ENCODE measurements at places on chromosomes 1 and 21.

DNA sequence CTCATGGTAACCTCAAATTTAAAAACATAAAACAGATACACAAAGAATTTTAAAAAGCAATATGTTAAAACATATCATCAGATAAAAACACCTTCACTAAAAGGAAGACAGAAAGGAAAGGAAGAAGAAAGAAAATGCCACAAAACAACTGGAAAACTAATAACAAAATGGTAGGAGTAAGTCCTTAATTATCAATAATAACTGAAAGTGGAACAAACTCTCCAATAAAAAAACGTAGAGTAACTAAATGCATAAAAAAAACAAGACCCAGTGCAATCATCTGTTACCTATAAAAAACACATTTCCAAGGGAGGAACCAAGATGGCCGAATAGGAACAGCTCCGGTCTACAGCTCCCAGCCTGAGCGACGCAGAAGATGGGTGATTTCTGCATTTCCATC is 47.1 kb upstream of the ACADM start:
- DNase-seq = no peak

DNA sequence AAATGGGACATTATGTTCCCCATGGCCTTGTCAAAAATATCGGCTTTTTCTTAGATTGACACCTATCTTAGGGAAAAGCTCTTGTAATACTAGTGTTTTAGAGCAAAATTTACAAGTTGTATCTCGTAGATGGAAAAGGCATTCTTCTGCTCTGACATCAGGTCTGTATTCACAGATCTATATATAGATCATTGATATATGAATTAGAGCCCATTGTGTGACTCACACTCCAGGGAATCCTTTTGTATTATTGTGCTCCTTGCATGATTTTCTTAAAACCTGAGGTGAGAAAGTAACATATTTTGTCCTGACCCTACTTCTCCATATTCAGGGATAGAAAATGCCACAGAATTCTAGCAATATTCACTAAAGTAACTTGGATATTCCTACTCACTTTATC is 1160.8 kb upstream of the B3GALT2 start:
- DNase-seq = no peak

DNA sequence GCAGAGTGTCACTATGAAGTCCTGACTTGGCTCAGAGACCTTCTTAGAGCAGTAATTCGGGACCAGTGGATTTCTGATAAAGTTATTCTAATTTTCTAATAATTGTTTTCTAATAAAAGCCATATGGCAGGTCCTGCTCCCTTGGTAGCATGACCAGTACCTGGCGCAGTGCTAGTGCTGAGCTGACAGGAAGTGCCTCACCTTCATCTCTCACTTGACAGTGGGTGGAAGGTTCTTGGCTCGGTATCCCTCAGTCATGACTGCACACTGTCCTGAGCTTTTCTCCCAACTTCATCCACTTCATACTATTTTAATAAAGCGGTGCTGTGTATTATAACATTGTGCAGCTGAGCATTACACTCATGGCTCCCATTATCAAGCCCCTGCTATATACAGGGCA is 14.1 kb downstream of the VANGL1 start:
- DNase-seq = no peak

DNA sequence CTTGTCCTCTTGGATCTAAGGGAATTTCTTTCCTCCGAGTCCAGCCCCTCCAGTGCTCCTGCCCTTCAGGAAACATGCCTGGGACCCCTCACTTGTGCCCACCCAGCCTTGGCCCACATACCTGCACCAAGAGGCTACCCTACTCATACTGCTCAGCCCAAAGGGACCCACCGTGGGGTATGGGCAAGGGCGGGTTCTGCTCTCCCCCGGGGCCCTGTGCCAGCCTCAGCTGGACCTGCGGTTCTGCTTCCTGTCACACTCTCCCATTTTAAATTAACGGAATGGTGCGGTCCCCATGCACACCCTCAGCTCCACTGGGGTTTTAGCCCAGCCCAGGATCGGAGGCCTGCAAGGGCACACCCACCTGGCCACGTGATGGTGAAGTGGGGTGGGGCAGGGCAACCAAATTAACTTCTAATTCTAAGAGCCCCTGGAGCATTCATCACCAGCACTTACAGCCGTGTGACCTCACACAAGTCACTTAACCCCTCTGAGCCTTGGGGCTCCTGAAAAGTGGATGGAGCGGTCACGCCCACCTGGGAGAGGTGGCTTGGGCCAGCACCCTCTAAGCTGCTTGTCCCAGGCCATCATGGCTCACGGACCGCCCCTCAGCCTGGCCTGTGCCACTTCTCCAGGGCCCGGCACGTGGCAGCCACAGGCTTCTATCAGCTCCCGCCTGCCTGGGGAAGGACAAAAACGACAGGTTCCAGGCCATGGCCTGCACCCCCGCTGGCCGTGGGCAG is 28.3 kb downstream of the TP73 start:
- DNase-seq = no peak

GRCh38 chr1:190019717-190020116 is 457.9 kb downstream of the BRINP3 start:
- DNase-seq = no peak

DNA sequence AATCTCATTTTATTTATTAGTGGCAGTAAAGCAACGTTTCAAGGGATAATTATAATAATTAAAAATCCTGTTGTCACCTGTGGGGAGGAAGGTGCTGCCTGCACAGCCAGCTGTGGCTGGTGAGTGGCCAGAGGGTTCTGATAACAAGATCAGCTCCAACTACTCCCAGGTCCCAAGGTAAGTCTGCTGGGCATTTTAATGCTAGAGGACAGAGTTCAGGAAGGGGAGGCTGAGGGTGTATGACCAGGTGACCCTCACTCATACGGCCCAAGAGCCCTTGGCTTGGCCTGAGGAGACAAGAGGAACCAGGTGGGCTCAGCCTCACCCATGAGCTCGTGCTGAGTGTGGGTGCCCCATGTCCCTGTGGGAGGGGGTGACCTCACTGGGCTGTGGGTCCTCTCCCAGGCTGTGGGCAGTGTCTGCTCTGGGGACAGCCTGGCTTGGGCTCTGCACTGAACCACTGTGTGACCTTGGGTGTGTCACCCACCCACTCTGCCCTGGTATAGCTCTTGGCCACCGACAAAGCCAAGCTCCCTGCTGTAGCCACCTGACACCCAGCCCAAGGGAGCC is 223.8 kb downstream of the PTPRU start:
- no peak for DNase-seq

- no peak for DNase-seq
Observed at GRCh38 chr1:17890815-17891191, 135.7 kb downstream of the ACTL8 start.

DNA sequence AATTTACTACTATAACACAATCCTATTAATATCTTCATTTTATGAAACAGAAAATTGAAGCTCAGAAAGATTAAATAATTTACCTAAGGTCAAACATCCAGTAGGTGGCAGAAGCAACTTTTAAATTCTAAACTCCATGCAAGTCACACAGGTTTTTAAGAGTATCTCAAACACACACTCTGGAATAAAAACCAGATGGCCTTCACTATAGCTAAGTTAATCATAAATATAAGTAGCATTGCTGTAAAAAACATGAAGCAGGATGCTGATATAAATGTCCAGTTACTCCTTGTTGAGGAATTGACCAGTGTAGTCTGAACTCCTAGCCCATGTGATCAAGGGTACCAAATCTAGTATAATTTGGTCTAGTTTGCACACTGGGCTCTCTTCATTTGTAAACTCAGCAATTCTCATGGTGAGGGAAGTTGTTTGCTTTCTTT is 9.4 kb upstream of the FMO3 start:
- DNase-seq = no peak

GRCh38 chr1:197688233-197688632 is 87.0 kb downstream of the DENND1B start:
- no peak for DNase-seq

- no peak for DNase-seq
Observed at GRCh38 chr1:205257735-205258134, 30.0 kb downstream of the TMCC2 start.

- DNase-seq = no peak
Observed at GRCh38 chr1:17167041-17167785, 37.7 kb upstream of the PADI1 start.

DNA sequence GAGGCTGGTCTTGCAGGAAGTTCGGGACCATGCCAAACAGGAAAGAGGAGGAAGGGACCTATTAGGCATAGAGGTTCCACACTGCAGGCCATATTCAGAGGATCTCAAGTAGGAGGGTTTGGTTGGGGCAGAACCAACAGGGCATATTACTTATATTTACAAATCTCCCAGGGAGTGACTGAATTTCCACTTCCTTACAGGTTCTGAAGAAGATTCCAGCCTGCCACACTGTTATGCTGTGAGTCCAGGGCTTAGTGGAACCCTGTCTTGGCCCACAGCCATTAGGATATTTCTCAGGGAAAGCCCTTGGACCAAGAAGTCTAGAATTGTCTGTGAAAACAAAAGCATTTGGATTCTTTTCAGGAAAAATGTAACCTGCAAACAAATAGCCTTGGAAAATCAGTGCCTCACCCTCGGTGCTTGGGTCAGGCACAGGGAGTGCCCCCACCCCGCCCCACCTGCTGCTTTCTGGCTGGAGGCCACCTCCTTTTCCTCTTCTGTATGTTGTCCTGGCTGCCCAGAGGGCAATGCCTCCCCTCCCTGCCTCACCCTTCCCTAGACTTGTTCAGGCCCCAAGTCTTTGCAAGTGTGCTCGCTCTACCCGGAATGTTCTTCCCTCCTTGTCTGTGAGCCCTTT is 41.0 kb upstream of the JUN start:
- no peak for DNase-seq

DNA sequence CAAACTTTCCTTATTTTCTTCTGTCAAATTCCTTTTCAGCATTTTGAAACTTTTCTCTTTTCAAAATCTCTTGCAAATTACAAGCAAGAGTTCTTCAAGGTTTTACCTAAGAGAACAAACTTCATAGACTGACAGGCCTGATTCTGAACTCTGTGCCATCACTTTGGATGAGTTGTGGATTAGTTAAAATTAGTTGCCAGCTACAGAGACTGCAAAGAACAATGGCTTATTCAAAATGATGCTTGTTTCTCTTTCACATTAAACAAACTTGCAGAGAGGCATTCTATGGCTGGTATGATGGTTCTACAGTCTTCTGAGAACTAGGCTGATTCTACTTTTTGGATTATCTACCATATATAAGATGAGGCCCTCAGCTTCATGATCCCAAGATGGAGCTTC is 3.8 kb downstream of the LRRC8B start:
- no peak for DNase-seq

- no peak for DNase-seq
Observed at GRCh38 chr1:221241157-221241556, 361.9 kb downstream of the HLX start.

DNA sequence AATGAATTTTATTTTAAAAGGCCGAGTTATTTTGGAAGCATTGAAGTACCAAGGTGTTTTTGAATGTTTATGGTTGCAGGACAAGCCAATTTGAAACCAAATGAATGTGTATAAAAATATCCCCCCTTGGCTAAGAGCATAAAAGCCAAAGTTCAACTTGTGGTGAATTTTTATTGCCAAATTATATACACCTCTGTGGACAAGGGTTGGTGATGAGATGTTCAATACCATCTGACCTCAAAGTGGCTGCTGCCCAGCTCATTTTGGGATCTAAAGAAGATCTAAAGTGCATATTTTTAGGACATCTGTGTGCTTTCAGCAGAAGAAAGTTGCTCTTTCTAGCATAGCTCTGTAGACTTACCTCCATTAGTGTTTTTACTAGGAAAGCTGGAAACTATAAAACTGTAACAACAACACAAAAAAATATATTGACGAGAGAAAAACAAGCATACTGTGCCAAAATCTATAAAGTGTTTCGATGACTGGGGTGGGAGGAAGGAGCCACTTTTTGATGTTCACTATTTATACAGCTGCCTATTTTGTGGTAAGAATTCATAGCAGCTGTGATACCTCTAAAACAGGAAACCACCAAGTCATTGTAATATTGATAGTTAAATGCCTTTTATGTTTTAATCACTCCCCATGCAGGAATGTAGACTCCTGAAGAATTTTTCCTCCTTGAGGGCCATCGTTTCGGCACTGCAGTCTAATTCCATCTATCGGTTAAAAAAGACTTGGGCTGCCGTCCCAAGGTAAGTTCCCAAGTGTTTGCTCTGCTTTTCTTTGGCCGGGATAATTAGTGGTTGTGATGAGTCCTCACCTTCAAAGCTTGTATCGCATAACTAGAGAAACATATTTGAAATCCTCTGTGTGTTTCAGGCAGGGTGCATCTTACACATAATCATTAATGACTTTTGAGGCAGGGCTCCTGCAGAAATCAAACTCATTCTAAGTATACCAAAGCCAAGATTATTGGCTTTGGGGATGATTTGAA is 83.2 kb downstream of the RGL1 start:
- no peak for DNase-seq

GRCh38 chr1:230415405-230416132 is 10.6 kb downstream of the PGBD5 start:
- no peak for DNase-seq

GRCh38 chr1:165696625-165697100 is 1.7 kb downstream of the ALDH9A1 start:
- no peak for DNase-seq

DNA sequence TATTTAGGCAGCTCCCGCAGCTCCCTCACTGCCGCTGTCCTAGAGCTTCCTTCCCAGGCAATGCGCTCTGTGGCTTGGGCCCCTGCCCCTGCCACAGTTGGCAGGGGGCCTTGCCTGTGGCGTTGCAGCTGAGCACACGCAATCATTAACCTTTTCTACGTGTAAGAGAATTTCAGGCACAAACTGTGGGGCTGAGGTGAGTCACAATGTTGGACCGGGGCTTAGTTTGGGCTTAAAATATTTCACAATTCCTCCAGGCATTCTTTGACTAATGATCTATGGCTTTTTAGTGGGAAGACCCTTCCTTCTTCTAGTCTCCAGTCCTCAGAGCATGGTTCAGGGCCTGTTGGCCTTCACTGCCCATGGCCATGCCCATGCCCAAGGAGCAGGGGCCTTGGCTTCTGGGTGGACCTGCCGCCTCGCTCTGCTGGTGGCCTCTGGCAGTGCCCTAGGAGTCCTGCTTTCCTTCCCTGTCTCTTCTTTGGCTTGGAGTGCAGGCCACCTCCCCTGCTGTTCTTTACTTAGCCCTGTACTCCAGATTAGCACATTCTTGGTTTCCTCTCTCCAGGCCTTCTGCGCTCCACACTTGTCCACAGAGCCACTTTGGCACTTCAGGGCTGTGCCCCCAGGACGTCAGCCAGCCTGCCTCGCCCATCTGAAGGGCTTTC is 39.2 kb downstream of the MAPKAPK2 start:
- DNase-seq = no peak

DNA sequence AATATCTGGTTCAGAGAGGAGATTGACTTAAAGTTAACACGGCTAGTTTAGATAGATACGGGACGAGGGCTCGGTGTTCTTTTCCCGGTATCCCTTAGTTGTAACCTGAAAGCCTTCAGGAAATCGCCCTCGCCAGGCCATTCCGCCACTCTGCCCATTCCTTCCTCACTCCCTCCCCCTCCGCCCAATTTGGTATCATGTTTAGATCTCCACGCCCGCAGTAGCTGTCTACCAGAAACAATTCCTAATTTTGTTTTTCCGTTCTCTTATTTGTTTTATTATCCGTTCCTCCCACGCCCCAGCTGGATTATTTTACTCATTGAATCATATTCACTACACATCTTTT is 685 bp upstream of the VAMP4 start:
- peak; percentile 27 for DNase-seq

DNA sequence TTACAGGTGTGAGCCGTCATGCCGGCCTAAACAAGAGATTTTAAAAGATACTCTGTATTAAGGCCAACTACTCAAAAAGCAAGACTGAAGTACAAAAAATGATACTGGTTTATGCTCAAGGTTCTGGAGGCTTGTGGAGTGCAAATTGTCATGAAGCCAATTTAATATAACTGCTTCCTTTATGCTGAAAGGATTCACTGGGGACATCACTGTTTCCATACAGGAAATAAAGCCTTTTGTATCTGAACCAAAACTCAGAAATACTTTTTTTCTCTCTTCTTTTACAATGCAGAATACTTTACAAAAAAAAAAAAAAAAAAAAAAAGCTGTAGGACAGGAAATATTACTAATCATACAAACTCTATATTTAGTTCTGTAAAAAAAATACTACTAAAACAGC is 55.5 kb upstream of the CNN3 start:
- no peak for DNase-seq
